ENCODE measurements at places on chromosomes 2 and 18. TPM values are rescaled to one million over a fixed set of nuclear protein-coding genes. Genes with fewer than 3 reads are reported as not detected.

DNA sequence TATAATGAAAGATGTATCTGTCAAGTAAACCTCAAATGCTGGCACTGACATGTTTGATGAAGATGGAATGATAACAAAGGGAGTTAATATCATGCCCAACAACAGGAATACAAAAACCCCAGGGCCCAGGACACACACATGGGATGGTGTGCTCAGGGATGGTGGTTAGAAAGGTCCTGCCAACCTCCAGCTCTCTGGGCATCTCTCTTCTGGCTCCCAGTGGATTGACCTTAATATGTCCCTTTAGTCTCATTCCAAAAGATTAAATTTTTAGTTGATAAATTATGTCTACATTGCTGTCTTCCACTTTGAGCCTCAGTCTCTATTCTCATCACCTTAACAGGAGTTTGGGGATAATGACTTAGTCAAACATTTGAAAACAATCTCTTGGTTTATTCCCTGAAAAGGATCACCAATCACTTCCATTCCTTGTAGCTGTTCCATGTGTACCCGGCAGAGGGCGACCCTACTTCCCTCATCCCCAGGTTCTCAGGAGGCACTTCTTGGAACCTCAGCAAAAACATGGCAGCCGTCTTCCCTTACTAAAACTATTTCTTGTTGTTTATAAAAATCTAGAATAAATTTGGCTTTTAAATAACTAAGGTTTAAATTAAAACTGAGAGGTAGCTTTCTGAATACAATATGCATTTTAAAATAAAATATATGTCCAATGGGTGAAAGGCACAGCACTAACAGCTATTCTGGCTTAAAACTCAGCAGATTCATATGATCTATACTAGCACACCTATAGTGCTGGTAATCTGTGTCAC, 29.6 kb downstream of the MCEE start:
- DNase-seq = peak; percentile 92

- DNase-seq = no peak
Measured at GRCh38 chr18:25985707-25986394, 104.6 kb downstream of the SS18 start.

GRCh38 chr2:204332706-204333105, 212.6 kb upstream of the PARD3B start:
- DNase-seq = no peak

DNA sequence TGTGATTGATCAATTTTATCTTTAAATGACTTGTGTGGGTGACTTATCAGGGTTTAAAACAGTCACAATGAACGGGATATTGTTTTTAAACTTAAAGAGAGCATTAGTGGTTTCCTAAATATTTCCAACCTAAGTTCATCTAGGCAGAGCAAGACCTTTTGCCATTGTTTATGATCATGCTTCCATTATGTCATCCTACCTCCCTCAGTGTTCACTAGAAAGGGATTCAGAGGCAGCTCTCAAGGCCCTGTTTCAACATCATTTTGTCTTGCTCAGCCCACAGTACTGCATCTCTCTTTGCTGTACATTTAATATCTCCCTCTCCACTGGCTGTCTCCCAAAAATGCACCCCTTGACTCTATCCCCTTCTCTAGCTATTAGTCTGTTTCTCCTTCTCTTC, 21.5 kb upstream of the PELI1 start:
- DNase-seq = no peak

DNA sequence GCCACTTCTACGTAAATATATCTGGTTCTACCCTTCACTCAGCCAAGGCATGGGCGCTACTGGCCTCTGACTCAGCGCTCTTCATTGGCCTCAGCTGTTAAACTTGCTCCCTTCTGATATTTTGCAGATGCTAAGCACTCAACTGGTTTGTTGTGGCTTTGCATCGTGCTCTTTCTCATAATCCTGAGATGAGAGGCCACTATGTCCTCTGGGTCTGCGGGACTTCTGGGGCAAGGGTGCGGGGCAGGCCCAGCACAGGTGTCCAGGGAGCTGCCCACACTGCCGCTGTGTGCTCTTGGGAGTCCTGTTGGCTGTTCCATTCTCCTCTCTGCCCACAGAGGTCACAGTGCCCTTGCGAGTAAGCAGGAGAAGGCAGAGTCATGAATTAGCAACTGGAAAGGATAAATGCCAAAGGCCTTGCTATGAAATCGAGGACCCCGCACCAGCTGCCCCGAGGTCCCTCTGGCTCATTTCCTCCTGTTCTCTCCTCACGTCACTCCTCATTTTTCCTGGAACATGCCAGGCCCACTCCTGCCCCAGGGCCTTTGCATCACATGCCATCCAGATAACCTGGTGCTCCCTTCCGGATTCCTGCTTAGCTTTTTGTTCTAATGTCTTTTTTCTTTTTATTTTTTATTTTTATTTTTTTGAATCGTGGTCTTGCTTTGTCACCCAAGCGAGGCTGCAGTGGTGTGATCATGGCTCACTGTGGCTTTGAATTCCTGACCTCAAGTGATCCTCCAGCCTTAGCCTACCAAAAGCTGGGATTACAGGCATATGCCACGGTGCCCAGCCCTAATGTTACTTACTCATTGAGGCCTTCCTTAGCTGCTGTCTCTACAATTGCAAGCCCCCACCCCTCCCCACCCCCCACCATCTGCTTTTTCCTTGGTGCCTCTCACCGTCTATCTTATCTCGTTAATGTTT, 34.9 kb upstream of the MAT2A start:
- DNase-seq = no peak

GRCh38 chr18:32315881-32316280, 126.0 kb downstream of the MEP1B start:
- peak; percentile 26 for DNase-seq

DNA sequence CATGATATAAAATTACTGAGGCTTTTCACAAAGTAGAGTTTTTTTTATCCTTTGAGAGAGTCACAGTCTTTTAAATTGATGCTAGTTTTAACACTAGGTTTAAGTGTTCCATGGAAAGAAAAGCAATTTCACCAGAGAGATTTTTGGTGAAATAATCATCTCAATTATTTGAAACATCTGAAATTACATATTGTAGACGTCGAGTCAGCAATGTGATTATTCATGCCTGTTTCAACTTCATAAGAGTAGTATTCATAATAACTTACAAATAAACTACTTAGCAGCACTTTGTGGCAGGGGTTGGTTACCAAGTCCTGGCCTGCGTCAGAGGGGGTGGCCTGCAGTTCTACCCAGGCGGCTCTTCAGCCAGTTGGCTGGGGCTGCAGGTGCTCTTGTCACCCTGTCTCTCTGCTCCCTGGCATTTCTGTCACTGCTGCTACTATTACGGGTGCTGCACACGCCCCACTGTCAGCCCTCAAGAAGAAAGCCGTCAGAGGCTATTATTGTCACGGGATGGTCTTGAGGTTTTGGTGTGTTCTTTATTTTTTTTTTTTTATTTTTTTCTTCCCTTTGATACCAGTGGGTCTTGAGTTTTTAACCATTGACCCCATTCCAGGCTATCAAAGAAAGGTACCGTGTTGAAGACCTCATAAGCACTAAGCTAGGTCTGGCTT, 50.4 kb downstream of the MALT1 start:
- DNase-seq = peak; percentile 55

- DNase-seq = no peak
Measured at GRCh38 chr2:217353591-217353990, 493.7 kb upstream of the TNP1 start.

- DNase-seq = peak; percentile 53
Measured at GRCh38 chr2:100113990-100114433, 28.4 kb downstream of the AFF3 start.

GRCh38 chr18:71025505-71026225, 736.8 kb downstream of the SOCS6 start:
- no peak for DNase-seq

DNA sequence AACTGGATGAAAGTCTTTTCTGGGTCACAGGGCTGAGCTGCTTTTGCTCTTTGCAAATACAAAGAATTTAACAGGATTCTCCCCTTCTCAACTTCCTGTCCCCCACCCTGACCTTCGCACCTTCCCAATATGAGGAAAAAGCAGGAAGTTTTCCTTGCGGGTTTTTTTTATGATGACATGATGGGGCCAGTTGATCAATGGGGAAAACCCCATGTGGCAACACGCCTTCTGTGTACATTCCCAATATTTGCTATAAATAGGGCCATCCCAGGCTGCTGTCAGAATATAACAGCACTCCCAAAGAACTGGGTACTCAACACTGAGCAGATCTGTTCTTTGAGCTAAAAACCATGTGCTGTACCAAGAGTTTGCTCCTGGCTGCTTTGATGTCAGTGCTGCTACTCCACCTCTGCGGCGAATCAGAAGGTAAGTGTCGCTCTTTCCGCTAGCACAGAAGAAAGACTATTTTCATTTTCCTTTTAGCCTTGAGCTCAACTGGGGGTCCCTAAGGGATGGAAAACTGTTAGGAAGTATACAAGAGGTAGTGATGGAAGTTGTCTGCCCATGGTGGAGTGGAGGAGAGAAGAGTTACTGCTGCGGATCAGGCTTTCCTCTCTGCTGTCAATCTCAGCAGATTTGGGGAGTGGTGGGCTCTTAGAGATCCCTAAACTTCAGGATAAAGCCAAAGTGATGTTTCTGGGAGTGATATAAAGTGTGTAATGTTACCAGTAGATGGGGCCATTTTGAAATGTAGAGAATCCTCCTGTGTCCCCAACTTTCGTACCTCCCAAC, at the start of gene CCL20:
Gene CCL20 (plus strand): TSS at position 281 of the 792 bp plus-strand sequence. CDS start 70 bp downstream, at position 351.
- DNase-seq = no peak

GRCh38 chr18:24543795-24544498, 83.5 kb downstream of the HRH4 start:
- DNase-seq = no peak

DNA sequence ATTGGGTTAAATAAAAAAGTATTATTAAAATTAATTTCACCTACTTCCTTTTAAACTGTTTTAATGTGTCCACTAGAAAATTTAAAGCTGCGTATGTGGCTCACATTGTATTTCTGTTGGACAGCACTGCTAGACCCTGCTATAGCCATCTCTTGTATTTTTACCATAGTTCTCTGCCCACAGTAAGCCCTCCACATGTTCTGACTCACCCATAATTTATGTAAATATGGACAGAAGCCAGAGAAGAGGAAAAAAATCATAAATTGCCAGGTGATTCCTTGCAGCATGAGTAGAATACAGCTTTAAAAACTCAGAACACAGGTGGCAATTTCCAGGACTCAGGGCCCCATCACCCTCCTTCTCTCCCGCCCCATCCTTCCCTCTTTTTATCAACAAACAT, 142.4 kb upstream of the MEX3C start:
- no peak for DNase-seq

DNA sequence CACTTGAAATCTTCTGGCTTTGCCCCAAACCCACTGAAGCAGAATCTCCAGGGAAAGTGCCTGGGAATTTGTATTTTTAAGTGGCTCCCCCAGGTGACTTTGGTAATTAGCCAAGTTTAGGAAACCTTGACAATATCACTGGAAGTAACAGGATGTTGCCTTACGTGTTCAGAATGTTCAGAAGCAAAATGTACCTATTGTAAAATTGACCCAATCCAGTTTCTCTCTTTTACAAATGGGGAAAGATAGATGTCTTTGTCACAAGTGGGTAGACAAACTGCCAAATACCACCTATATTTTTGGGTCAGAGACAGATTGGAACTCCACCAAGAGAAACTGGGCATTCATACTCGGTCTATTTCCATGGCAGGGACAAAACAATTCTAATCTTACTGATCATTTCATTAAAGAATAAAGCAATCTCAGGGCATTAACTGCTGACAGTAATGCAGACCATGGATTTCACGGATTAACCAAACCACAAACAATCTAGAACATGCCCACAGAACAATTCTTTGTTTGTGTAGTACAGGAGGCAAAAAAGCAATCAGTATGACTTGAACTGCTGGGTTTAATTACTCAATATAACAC, 255.8 kb downstream of the ERBB4 start:
- DNase-seq = no peak

DNA sequence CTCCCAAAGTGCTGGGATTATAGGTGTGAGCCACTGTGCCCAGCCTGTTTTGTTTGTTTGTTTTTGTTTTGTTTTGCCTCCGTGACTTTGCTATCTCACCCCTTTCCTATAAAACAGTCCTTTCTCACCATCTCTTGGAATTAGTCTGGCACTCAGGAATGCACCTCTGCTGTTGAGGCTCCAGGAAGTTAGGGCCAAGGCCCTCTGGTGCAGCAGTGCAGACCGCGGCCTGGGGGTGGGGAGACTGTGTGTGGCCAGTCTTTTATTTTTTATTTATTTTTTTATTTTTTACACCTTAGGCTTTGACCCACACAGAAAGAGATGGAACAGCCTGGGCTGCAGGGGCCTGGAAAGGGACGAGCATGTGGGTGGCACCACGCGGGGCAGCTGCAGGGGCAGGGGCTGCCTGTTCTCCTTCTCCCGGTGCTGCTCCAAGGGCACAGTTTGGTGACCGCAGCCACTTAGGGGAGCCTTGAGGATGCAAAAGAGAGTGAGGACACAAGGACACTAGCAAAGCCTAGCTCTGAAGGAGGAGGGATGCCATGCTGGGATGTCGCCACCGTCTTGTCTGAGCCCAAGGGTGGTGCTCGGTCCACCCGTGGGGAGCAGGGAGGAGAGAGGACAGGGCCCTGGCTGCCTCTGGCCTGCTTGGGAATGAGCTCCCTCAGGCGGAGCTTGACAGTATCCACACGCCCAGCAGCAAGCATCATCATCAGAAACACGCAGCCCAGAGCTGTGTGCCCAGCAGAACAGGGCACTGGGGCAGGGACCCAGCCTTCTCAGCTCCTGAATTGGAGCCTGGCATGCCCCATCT, 19.4 kb upstream of the ALPI start:
- peak; percentile 69 for DNase-seq

GRCh38 chr18:32092422-32093101, 888 bp downstream of the RNF138 start:
- DNase-seq = peak; percentile 99

DNA sequence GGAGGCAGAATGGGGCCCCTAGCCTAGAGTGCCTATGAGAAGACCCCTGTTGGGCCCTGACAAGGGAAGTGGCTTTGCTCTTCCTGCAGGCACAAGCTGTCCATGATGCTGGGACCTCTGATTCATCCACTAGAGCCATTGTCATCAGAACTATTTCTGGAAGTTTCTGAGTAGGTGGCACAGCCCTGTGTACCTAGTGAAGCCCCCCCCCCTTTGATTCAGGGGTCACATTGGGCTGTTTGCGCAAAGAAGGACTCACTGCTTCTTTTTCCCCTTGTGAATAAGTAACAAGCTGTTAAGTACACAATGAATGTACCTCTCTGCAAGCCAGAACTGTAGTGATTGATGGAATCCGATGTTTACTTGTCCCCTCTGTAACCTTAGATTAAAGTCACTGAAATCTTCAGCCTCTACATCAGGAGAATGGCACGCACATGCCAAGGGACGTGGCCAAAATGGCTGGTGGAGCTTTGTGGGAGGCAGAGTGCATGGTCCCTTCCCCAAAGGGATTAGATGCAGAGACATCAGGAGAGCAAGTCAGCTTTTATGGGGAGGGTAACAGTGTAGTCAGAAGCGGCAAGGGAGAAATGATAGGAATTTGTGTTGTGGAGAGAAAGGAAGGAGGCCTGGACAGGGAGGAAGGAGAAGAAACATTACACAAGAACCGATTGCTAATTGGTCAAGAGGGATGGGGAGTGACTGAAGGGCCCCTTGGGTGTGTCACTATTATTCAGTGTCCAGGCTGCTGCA, 267.6 kb upstream of the RAB12 start:
- no peak for DNase-seq

Gene AOX1
- total RNA-seq = 76.4 TPM

Gene TBR1
- total RNA-seq = not detected

Gene DTNB
- total RNA-seq = 9.8 TPM

Gene SPATA3
- not detected for total RNA-seq

Gene ACADL
- total RNA-seq = not detected

Gene RANBP2
- total RNA-seq = 74.9 TPM

Gene UCN
- total RNA-seq = 0.36 TPM

Gene C1GALT1C1L
- 1.2 TPM for total RNA-seq
